ENCODE measurements at places on chromosomes 7 and 10.

DNA sequence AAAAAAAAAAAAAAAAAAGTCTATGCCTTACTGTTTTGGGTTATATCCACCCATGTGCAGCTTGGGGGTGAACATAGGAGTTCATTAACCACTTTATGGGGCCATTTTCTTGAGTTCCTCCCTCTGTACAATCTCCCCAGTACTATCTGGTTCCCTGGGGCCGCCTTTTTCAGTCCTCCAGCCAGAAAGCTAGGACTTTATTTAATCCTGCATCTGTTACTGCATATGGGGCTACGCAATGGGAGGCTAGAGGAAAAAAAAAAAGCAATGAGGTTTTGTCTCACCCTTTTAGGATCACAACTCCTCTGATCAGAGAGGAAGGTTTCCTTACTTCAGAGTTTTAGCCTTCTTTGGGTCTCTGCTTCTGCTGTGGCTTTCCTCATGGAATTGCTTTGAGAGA is 51.0 kb downstream of the BTRC start:
- no peak for DNase-seq

DNA sequence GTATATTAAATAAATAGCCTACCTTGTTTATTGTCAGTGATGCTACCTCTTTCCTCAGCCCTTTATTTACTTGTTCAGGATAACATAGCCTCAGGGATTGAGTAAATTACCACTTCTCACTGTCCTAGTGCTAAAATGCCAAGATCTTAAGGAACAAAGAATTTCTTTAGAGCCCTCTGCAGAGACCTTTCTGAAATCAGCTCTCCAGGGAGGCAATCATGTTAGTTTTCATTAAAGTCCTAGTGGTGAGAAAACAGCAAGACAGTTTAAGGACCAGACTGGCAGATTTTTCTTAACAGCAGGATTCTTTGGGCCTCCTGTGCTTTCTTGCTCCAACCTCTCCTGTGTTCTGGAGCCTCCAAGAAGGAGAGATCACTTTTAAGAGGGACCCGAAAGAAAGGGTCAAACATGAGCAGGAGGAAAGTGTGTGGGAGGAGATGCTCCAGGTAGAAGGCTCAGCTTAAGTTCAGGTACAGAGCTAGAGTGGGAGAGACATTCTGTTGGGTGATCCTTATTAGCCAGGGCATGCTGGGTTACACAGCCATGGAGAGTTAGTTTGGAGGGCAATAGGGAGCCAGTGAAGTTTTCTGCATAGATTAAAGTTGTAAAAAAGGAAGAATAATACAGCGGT is 1.2 kb upstream of the PLCE1 start:
- no peak for DNase-seq

DNA sequence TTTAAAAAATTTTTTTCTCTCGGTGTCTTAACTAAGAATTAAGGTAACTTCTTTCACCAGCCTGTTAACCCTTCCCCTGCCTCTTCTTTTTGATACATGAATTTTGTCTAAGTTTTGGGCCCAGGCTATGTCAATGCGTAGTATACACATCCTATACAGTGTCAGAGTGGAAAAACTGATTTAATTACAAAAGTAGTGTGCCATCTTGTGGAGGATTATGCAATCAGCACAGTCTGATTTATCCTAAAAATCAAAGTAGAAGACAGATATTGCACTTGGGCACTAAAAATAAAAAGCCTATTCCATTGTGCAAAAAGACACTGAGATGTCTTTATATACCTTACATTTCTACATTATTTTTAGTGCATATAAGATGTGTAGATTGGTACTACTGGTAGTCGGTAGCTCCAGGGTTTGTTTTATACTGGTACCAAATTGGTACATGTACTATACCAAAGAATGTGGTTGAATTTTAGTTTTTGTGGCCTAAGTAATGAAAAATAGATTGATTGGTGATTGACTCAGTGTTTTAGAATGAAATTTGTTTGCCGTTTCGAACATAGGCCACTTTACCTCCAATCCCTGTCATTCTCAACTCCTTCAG is 96.6 kb downstream of the MKLN1 start:
- DNase-seq = no peak

- no peak for DNase-seq
Observed at GRCh38 chr7:139481364-139481763, 2.1 kb downstream of the KLRG2 start.

- no peak for DNase-seq
Observed at GRCh38 chr7:111436608-111437007, 125.7 kb downstream of the IMMP2L start.

DNA sequence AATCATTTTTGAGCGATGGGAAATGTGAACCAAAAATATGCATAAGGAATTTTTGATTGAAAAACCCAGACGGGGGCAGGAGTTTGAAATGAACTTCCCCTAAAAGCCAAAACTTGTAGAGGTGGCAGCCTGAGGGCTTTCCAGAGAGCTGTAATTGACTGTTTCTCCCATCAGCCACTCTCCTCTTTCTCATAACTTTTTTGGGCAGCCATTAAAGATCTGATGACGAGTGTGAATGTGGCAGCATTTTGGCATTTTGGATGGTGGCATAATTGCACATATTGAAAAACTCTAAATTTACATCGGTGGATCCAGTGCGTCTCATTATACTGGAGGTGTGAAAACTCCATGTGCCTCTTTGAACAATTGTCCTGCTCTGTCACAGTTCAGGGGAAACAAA is 159.0 kb downstream of the CUX1 start:
- no peak for DNase-seq

Measured in Right ventricle myocardium superior (tissue), 1 donor.